ENCODE measurements at places on chromosomes 11 and 22.

- DNase-seq: no peak
These were observed 49.5 kb downstream of the GAB4 start for GRCh38 chr22:16958475-16958874.

- DNase-seq: no peak
These were observed 13.6 kb upstream of the NUP160 start for GRCh38 chr11:47861728-47862127.

DNA sequence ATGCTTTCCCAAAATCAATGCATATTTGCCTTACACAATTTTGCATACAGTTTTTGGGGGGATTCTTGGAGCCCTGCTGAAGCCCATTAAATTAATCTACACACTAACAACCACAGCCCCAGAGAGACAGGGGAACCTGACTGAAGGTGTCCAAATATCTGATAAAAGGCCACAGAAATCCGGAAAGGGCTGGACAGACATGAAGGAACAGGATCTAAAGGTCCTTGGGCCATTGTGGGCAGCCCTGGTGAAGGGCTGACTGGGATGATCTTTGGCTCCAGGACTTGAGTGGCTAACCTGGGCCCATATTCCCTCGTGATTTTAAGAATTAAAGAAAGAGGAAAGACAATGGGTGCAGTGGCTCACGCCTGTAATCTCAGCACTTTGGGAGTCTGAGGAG lies 6.8 kb upstream of the WDR74 start:
- no peak for DNase-seq

GRCh38 chr11:74686792-74687191 lies 44.4 kb downstream of the CHRDL2 start:
- DNase-seq: no peak

- DNase-seq: no peak
These were observed 7.1 kb downstream of the MPEG1 start for GRCh38 chr11:59205648-59206047.

DNA sequence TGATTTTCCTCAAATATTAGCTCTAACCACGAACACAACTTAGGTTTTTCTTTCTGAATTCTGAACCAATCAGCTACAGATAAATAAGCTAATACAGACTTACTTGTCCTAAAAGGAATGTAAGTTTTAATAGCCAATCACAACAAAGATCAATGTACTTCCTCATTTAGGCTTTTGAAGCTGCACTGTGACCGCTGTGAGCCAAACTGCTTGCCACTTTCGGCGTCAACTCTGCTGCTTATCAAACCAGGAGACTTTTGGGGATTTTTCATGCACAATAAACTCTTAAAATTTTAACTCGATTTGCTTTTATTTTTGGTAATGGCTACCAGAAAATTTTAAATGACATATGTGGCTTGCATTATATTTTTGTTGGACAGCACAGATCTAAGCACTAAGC lies 92.5 kb downstream of the TMPRSS5 start:
- DNase-seq: no peak

DNA sequence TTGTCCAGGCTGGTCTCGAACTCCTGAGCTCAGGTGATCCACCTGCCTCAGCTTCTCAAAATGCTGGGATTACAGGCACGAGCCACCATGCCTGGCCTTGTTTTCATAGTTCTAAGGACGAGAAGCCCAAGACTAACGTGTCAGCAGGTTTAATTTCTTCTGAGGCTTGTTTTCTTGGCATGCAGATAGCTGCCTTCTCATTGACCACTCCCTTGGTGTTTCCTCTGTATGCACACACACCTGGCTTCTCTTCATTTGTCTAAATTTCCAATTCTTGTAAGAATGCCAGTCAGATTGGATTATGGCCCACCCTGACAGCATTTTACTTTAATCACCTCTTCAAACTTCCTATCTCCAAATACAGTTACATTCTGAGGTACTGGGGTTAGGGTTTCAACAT lies 72.5 kb upstream of the CTSC start:
- no peak for DNase-seq

DNA sequence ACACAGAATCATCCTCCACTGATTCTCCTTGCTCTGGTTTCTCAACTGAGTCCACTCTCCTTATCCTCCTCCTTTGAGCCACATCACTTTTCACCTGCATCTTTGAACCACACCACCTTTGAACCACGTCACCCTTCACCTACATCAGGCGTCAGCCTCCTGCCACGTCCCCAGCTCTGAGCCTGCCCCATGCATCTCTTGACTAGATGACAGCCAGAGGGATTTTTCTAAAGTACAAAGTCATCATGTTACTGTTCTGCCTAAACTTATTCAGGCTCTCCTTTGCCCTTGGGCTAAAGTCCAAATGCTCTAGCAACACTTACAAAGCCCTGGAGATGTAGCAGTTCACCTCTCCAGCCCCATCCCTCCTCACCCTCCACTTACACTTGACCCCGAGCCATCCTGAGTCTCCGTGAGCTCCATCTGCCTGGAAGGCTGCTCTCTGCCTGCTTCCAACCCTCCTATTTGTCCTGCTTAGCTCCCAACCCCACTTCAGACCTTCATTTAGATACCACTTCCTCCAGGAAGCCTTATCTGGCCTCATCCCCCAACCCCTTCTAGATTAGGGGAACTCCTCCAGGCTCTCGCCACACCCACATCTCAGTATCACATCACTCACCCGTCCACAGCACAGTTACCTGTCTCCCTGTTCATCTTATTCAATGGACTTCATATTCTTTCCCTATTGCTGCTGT lies 3.7 kb upstream of the MS4A10 start:
- no peak for DNase-seq

DNA sequence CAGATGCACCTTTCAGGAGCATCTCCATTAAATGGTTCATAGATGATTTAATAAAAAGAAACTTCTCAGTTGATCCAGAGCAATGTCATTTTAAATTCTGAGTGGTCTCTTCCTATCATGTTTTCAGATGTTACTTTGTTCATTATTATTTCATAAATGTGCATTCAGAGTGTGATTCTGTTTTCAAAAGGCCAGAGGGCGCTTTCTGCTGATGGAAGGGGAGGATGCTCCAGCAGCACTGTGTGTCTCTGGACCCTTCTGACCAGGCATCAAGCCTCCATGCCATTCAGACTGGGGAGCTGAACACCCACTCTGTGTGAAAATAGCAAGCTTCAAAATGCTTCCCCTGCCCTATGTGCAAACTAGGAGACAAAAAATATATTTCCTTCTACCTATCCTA lies 23.9 kb upstream of the CRTAM start:
- DNase-seq: no peak

- DNase-seq: no peak
These were observed 23.7 kb downstream of the SHANK3 start for GRCh38 chr22:50696251-50696798.

DNA sequence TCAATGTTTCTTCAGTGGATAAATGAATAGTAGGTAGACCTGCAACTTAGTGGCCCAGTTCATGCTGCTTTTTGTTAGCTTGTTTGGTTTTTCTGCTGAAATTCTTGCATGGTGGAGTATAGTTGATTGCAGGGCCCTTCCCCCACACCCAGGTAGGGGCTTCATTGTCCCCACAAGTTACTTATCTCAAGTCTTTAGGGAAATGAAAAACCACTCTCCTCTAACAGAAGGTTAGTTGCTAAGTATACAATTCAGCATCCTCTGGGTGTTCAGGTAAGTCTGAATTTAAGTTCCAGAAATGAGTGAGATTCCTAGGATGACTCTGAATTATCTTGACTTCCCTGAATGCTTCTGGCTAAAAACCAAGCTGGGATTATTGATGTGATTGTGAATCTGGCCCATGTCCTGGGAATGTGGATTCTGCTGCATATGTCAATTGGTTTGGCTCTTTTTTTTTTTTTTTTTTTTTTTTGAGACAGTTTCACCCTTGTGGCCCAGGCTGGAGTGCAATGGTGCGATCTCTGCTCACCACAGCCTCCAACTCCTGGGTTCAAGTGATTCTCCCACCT lies 40.3 kb downstream of the BCL2L13 start:
- no peak for DNase-seq

DNA sequence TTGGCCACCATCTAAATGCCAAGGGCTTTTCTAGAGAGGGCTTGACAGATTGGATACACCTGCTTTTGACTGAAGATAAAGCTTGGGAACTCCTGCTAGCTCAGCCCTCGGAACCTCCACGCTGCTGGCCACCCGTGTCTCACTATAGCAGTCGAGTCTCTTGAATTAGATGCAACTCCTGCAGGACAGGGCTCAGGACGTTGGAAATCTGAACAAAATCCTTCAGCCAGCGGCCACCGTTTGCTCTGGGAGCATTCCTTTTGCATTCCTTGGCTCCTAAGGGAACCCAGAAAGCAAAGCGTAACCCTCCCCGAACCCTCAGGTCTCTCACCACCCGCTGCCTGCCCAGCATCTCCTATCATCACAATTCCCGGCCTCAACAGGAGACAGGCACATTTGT lies 77.8 kb downstream of the GRIK4 start:
- DNase-seq: no peak

DNA sequence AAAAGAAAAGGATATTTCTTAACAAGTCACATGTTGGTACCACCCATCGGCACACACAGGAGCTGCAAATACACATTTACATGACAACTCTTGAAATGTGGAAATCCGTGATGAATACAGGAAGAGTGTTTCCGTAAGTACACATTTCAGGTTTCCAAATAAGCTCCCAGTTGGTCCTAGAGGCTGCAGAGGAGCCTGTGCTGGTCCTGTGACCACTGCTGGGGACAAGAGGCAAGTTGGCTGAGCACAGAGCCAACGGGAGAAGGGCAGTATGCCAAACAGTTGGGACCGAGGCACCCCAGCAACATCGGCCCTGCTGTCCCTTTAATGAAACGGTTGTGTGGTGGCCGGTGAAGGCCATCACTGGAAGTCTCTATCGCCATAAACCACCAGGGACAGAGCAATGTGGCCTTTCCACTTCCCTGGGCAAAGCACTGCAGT lies 38.5 kb upstream of the ARFGAP3 start:
- no peak for DNase-seq

GRCh38 chr22:40410272-40410671 lies 39.9 kb downstream of the SGSM3 start:
- DNase-seq: no peak

DNA sequence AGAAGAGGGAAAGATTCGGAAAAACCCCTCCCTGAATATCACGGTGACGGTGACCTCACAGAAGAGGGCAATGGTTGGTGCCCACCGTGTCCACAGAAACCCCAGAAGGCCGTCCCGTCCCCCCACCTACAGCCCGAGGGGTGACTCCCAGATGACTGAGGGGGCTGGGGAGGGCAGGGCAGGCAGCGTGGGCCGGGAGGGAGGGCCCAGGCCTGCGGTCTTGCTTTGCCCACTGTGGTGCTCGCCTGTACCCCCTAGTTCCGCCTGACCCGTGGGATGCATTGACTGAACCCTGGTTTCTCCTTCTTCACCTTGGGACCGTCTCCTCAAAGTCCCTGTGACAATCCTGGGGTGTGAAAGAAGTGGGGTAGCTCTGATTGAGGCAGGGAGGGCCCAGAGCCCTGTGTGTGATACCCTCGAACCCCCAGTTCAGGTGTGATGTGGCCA lies 526.7 kb downstream of the BRD1 start:
- DNase-seq: peak; percentile 34

- DNase-seq: no peak
These were observed 756.6 kb upstream of the API5 start for GRCh38 chr11:42555190-42555589.

DNA sequence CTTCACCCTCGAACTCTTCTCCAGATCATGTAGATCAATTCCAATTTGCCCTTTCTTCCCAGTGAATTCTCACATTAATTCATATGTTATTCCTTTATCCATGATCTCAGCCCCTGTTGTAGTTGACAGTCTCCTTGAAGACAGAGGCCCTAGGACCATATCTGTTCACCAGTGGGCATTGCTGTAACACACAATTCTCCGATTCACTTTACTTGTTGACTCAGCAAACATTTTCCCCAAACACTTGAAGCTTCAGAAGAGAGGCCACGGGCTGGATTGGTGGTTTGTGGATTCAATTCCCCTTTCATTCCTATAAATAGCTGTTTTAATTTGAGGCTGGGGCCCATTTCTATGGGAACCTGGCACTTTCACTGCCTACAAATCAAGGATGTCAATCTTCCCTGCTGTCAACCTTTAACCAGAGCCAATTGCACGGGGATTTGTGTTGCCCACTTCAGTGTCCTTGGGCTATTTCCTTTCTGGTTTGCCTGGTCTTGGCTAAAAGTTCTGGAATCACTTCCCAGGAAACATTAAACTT lies 393.0 kb upstream of the KIRREL3 start:
- DNase-seq: no peak

DNA sequence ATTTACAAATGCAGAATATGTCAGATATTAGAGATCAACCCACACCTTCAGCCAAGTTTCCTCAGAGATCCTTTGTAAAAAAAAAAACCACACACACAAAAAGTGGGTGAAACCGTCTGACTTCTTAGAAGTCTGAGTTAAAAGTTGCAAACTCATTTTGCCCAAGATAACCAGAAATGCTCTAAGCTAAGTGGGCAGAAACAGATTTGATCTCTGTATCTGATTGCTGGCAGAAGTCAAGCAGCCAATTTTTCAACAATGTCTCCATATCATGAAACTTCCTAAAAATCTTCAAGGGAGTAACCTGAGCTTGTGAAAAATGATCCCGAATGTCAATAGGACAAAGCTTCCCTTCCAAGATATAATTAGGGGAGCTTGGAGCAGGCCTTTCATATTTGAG lies 28.6 kb upstream of the ATXN10 start:
- DNase-seq: no peak

DNA sequence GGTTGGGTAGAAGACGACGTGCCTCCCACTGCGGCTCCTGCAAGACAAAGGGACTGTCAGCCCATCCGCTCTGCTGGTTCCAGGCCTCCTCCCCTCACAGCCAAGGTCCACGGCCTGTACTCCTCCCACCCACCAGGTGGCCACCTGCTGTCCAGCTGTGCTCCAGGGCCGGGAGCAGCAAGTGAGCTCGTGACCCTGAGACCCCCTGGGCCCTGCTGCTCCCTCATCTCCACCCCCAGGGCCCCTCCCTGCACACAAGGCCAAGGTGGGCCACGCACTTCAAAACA lies 27.4 kb downstream of the TSPAN4 start:
- DNase-seq: no peak

- no peak for DNase-seq
These were observed 74.6 kb downstream of the ADM start for GRCh38 chr11:10379426-10379825.

DNA sequence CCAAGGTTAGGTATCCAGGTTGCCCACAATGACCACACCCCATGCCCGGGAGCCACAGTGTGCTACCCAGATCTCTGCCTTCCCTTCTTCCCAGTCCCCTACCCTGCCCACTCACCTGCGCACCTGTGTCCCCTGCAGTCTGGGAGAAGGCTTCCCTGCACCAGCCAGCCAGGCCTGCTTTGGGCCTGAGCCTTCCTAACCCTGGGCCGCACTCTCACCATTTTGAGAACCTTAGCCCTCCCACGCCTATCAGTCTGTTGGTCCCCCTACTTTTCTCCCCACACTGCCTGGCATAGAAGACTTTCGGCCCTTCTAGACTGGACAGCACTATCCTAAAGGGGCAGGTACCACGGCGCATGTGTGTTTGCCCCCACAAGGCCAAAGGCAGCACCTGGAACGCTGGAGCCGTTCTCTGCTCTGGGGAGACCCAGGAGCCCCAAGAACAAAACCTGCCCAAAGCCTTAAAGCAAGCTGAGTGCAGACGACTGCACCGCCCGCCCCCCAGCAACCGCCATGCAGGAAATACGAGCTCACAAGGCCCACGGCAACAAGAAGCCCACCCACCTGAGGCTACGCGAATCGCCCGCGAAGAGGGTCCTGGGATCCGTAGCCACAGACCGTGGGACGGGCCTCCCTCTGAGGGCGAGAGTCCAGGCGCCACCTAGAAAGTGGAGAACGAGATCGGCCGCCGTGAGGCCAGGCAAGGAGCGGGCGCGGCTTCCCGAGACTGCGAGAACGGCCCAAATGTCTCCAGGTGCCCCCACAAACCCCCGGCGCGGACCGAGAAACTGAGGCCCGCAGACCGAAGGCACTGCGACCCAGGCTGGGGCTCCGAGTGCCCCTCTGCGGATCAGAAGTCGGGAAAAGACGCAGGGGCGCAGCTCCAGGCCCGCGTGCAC lies 546 bp downstream of the GNB1L start:
- no peak for DNase-seq
